Stimulated activated CD4-positive, alpha-beta T cell treated with anti-CD3 and anti-CD28 coated beads, Interleukin-1b, Interleukin-23, amount 100 ng/mL, for 1 hour (primary cell): ENCODE measurements at places on chromosomes 3 and 15.

DNA sequence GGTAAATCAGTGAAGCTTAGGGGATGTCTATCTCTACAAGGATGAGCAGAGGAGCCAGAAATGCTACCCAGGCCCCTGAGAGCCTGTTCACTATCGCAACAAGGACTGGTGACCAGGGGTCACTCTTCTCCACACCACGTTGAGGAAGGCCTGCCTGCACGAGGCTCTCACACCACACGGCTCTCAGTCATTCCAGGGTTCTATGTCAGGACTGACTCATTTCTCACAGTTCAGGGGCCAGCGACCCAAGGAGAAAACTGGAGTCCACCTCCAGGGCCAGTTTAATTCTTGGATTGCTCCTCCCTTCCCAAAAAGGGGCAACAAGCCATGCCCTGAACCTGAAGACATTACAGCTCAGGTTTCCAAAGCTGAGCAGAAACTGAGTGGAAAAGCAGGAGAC is 33.9 kb downstream of the ANP32A start:
- DNase-seq, result no peak

- DNase-seq, result no peak
Measured at GRCh38 chr3:55620351-55621025, 133.4 kb upstream of the WNT5A start.

- no peak for DNase-seq
Measured at GRCh38 chr3:18989237-18989795, 159.0 kb upstream of the KCNH8 start.

DNA sequence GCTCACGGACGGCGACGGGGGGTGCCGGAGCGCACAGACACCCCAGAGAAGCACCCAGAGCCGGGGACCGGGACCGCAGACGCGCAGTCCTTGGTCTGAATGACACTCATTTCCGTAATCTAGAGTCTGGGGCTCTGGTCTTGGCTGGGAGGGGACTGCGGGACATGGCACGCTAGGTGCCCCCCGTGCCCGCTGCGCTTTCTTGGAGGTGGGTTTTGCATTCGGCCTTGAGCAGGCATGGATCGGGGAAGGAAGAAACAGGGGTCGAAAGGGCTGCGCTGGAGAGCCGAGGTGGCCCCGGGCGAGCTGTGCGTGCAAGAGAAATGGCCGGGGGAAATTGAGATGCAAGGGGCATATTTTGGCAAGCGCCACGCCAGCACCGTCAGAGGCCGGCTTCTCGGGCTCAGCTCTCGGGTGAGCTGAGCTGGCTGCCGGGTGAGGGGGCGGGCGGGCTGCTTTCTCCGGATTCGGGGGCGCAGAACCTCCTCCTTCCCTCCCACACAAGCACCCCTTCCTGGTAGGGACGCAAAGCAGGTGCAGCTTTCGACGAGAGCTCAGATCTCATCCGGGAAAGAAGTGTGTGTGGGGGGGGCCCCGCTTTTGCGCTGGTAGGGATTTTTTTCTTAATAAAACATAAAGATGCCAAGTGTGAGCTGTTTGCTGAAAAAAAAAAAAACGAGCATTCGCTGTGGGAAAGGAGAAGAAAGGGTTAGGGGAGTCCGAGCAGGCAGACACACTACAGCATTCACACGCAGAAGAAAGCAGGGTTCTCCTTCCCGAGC is 963 bp upstream of the NTRK3 start:
- no peak for DNase-seq

DNA sequence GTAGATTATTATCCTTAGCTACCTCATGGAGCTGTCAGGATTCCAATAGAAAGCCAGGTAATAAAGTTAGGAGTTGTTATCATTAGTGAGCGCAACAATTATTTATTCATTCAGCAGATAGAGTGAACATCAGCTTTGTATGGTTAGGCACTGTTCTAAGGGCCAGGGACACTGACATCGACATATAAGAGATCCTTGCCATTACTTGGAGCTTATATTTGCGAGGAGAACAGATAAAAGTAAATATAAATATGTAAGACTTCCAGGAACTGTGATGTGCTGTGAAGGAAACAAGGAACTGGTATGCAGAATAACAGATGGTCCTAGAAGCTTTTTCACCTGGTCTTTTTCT is 473 bp downstream of the LSM3 start:
- DNase-seq, result no peak

DNA sequence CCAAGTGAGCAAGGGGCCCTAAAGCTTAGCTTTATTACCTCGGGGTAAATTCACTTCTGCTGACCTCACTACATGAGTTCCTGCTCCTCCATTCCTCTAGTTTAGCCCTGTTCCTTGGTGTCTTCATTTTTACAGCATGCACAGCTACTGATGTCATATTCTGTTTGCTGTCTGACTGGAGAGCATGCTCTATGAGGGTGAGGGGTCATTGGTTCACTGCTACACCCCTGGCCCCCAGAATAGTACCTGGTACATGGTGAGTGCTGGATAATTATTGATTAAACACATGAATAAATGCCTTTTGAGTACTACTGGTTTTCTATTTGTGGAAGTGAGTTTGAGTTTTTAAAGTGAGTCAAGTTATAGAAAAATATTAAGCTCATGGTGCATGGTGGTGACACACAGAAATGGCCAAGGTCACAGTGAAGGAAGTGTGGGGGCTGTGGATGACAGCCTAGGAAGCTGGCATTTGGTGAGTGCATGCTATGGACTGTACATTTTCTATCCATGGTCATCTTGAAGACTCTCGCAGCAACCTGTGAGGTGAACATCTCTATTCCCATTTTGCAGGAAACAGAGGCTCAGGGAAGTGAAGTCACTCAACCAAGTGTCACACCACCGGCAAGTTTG is 34.0 kb downstream of the RPLP1 start:
- no peak for DNase-seq
